ENCODE measurements at places on chromosomes 16 and 17.

DNA sequence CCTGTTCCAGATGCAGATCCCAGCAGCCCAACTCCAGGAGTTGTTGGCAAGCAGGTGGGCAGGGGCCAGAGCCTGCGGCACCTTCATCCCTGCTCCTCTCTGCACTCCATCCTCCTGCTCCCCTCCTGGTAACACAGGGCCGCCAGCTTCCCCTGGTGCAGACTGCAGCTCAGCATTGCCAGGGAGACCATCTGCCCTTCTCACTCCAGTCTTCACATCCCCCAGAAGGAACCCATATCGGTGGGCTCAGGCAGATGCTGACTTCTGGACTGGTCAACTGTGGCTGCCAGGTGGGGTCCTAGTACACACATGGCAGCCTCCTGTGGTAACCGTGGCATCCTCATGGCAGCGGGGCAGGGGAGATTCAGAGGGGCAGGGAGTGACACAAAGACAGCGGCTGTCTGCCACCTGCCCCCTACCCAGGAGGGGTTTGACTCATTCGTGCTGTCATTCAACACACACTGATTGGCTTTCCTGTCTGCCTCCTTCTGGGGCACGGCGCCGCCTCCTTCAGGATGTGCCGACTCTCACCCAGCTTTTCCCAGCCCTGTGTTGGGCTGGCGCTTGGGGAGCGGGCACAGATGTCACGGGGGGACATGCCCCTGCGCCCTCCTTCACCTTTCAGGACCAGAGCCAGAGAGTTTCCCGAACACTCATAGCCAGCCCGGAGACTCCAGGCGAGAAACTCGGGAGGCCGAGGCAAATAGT is 120.9 kb downstream of the CMIP start:
- DNase-seq, result no peak

DNA sequence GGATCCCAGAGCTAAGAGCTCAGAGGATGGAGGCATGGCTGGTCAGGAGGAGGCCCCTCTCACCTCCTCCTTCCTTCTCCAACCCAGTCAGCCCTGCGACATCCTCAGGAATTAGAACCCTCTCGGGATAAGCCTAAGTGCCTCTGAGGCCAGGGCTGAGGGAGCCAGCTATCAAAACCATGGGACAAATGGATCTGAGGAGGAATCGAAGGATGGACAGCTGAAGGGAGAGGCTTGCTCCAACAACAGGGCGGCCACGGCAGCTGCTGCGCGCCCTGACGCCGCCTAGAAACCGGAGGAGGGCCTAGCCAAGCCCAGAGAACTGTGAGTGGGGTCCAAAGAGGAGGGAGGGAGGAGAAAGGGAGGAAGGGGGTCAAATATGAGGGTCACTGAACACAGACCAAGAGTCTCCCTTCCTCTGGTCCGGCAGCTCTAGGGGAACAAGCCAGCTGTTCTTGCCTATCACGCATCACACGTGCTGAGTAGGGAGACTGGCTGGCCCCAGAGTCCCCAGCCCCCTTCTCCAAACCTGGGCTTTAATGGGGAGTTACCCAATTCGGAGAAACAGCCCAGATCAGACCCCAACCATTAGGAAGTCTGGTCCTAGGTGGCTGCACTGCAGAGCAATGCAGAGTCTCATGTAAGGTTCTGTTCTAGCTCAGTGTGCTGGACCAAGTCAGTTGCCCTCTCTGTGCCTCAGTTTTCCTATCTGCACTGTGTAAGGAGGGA is 5.9 kb upstream of the HOXB13 start:
- peak; percentile 24 for DNase-seq

DNA sequence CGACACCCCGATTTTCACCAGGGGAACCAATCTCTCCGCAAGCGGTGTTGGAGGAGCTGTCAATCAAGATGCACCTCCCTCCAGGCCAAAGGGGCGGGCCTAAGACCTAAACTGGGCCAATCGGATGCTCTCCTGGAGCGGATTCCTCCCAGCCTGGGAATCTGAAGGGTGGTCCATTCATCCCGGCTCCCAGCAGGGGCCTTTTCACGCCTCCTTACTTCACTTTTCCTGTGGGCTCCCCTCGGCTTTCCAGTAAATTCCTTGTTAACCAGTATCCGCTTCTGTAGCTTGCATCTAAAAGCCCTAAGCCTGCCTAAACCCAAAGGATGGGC is 17.1 kb downstream of the C16orf74 start:
- DNase-seq, result peak; percentile 50

DNA sequence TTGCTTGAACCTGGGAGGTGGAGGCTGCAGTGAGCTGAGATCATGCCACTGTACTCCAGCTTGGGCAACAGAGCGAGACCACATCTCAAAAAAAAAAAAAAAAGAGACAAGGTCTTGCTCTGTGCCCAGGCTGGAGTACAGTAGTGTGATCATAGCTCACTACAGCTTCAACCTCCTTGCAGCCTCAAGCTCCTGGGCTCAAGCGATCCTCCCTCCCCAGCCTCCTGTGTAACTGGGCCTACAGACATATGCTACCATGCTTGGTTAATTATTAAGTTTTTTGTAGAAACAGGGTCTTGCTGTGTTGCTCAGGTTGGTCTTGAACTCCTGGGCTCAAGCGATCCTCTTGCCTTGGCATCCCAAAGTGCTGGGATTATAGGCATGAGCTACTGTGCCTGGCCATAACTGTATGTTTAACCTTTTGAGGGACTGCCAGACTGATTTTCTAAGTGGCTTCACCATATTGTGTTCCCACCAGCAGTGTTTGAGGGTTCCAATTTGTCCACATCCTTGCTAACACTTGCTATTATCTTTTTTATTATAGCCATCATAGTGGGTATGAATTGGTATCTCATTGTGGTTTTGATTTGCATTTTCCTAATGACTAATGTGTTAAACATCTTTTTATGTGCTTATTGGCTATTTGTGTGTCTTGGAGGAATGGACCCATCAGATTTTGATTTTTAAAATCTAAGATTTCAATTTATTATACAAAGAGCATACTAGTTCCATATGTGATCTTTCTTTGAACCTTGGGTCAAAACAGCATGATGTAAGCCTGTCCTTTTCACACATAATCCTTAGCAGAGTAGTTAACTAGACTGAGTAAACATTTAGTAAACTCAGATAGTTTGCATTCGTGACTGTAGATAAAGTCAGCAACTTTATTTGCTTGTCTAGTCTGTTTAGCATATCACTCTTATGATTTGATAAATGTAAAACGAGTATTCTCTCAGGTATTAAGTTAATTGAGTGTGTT is 38.1 kb upstream of the KPNB1 start:
- DNase-seq, result no peak

- no peak for DNase-seq
Measured at GRCh38 chr16:50781043-50781442, 39.2 kb downstream of the CYLD start.

- DNase-seq, result no peak
Measured at GRCh38 chr16:9061358-9061813, 30.1 kb upstream of the HAPSTR1 start.

DNA sequence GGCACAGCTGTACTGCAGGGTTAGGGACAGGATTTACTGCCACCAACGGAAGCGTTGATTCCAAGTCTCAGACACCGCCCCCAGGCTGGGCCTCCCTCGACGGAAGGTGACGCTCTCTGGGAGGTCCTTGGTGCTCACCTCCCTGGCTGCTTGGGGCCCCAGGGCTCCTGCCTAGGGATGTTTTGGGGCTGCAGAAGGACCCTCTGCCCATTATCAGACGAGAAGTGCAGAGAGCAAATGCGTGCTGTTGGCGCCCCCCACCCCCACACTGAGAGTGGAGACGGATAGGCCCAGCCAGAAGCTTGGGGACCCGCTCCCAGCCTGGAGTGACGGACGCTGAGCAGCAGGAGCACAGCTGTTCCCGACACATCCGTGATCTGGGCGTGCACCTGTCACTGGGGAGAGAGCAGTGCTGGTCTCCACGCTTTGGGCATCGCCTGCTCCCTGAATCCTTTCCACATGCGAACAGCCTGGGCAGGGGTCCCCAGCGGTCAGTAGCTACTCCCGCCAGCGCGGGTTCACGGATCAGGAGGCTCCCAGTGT is 5.1 kb upstream of the SOX8 start:
- DNase-seq, result no peak
